Immature natural killer cell (primary cell): ENCODE measurements at places on chromosomes 6 and 20. TPM values are rescaled to one million over a fixed set of nuclear protein-coding genes. Genes with fewer than 3 reads are reported as not detected.

FAM184A gene
- polyA plus RNA-seq = 0.13 TPM

LRRC73 gene
- polyA plus RNA-seq = not detected

CCND3 gene
- 1,041 TPM for polyA plus RNA-seq

C6orf118 gene
- not detected for polyA plus RNA-seq

GABRR1 gene
- not detected for polyA plus RNA-seq

ZSCAN23 gene
- polyA plus RNA-seq = not detected
